Activated naive CD8-positive, alpha-beta T cell treated with anti-CD3 and anti-CD28 coated beads, Interleukin-2, amount 50 U/mL, for 24 hours (primary cell): ENCODE measurements at places on chromosomes 4 and X.

- no peaks in the 10 kb centered on the region for H3K36me3 ChIP-seq
- DNase-seq, result peak; percentile 8
- no peak overlapping the region for H3K27ac ChIP-seq
- H3K4me3 ChIP-seq, result no peak overlapping the region
These were observed 174.1 kb downstream of the RBMX2 start for GRCh38 chrX:130575831-130576389.

DNA sequence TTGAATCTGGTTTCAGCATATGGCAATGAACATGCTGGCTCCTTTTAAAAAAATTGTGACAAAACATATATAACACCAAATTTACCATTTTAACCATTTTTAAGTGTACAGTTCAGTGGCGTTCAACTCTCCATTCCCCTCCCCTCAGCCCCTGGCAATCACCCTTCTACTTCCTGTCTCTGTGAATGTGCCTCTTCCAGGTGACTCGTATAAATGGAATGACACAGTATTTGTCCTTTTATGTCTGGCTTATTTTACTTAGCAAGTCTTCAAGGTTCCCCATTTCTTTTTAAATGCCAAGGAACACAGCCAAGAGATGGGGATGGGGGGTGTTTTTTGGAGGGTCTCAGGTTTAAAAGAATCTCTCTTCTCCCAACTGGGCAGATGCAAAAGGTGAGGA is 35.4 kb upstream of the BCLAF3 start:
- no peaks in the 10 kb centered on the region for H3K4me1 ChIP-seq
- H3K27me3 ChIP-seq, result no peaks in the 10 kb centered on the region
- no peaks in the 10 kb centered on the region for H3K36me3 ChIP-seq
- H3K27ac ChIP-seq, result no peak overlapping the region

GRCh38 chr4:88659055-88659889 is 38.4 kb downstream of the NAP1L5 start:
- no peaks in the 10 kb centered on the region for H3K27me3 ChIP-seq
- DNase-seq, result peak; percentile 18
- peaks cover 2% of the 10 kb centered on the region for H3K4me1 ChIP-seq

- peaks cover 10% of the 10 kb centered on the region for H3K4me1 ChIP-seq
- H3K36me3 ChIP-seq, result no peaks in the 10 kb centered on the region
- H3K27me3 ChIP-seq, result no peaks in the 10 kb centered on the region
- no peak overlapping the region for H3K27ac ChIP-seq
- no peak for DNase-seq
These were observed 495.6 kb downstream of the BCOR start for GRCh38 chrX:39602195-39602594.

DNA sequence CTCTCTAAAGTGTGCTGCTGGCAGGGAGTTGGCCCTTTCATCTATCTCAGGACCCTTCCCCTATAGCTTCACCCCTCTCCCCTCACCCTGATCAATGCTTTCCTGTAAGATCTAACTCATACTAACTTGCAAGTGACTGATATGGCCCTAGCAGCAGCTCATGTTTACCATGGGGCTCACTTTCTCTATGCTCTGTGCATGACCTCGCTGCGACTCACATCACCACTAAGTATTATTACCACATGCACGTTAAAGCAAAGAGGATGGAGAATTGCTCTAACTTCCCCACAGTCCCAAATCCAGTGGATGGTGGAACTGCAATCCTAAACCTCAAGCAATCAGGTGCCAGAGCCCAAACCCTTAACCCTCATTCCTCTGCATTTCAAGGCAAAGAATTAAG is 626.6 kb downstream of the MID1IP1 start:
- peak; percentile 37 for DNase-seq
- H3K27me3 ChIP-seq, result no peaks in the 10 kb centered on the region
- peaks cover 72% of the 10 kb centered on the region for H3K4me1 ChIP-seq
- H3K27ac ChIP-seq, result peak overlapping the region; percentile 97
- H3K4me3 ChIP-seq, result peak overlapping the region; percentile 43

- H3K4me1 ChIP-seq, result peaks cover 10% of the 10 kb centered on the region
- no peaks in the 10 kb centered on the region for H3K36me3 ChIP-seq
- DNase-seq, result no peak
- H3K27me3 ChIP-seq, result peaks cover 30% of the 10 kb centered on the region
- H3K4me3 ChIP-seq, result no peak overlapping the region
- H3K27ac ChIP-seq, result no peak overlapping the region
These were observed 1.4 kb downstream of the C4orf36 start for GRCh38 chr4:86890790-86891189.

DNA sequence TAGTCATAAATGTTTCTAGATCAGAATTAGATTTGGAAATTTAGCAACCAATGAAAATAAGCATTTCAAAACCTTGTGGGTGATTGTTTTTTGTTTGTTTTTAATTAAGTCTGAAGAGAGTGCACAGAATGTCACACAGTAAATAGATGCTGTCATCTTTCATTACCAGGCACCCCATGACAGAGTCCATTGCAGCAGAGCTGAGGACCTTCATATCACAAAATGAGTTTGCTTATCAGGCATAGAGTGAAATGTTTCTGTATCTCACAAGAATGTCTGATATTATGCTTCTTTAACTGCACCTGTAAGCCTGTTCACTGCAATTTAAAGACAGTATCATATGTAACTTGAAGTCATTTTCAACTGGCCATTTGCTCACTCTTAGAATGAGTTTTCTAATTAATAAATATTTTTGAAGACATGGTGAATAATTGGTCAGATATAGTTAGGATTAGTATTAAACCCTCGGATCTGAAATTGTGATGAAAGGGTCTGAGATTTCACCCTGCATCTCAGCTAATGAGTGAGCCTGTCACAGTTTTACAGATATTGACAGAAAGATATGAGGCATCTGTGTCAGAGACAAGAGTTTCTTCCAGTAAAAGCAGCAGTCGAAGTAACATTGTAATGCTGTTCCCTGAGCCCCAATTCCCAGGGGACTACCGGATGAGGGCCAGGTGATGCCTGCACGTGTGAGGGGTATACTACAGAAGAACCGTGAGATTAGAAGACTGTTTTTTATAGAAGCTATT is 416.4 kb downstream of the CCSER1 start:
- no peak overlapping the region for H3K4me3 ChIP-seq
- H3K27me3 ChIP-seq, result no peaks in the 10 kb centered on the region
- H3K36me3 ChIP-seq, result no peaks in the 10 kb centered on the region
- H3K4me1 ChIP-seq, result peaks cover 3% of the 10 kb centered on the region

GRCh38 chrX:123450222-123450621 is 266.1 kb downstream of the GRIA3 start:
- DNase-seq, result no peak
- H3K27me3 ChIP-seq, result peaks cover 2% of the 10 kb centered on the region
- no peaks in the 10 kb centered on the region for H3K36me3 ChIP-seq
- H3K4me1 ChIP-seq, result no peaks in the 10 kb centered on the region

GRCh38 chr4:8291701-8292477 is 22.3 kb downstream of the HTRA3 start:
- H3K27me3 ChIP-seq, result no peaks in the 10 kb centered on the region
- no peaks in the 10 kb centered on the region for H3K36me3 ChIP-seq
- H3K4me3 ChIP-seq, result no peak overlapping the region
- H3K4me1 ChIP-seq, result no peaks in the 10 kb centered on the region

GRCh38 chr4:133594390-133595207 is 445.5 kb downstream of the PCDH10 start:
- no peak overlapping the region for H3K27ac ChIP-seq
- no peaks in the 10 kb centered on the region for H3K36me3 ChIP-seq
- no peak for DNase-seq

- H3K27me3 ChIP-seq, result no peaks in the 10 kb centered on the region
- H3K36me3 ChIP-seq, result no peaks in the 10 kb centered on the region
- DNase-seq, result no peak
- H3K4me1 ChIP-seq, result peaks cover 6% of the 10 kb centered on the region
These were observed 7.6 kb downstream of the PLXNB3 start for GRCh38 chrX:153771415-153772315.

GRCh38 chrX:149010853-149011224 is 494.3 kb downstream of the IDS start:
- H3K4me1 ChIP-seq, result no peaks in the 10 kb centered on the region
- no peak for DNase-seq
- no peaks in the 10 kb centered on the region for H3K27me3 ChIP-seq
- H3K27ac ChIP-seq, result no peak overlapping the region

DNA sequence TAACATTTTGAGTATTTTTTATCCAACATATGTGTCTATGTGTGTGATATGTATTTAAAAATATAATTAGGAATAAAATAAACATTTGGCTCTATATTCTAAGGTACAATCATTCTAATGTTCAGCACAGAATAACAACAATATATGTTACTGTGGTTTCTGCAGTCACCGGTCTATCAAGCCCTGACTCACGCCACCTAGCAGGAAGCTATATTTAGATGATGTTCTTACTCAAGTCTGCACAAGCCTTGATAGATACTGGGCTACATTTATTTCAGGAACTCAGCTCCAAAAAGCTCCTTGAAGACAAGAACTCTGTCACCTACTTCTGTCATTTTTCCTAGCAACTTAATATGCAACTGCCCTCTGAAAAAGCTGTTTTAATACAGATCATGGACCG is 152.0 kb upstream of the FTHL17 start:
- no peak overlapping the region for H3K27ac ChIP-seq
- no peaks in the 10 kb centered on the region for H3K4me1 ChIP-seq
- H3K4me3 ChIP-seq, result no peak overlapping the region
- DNase-seq, result no peak
- H3K27me3 ChIP-seq, result no peaks in the 10 kb centered on the region

DNA sequence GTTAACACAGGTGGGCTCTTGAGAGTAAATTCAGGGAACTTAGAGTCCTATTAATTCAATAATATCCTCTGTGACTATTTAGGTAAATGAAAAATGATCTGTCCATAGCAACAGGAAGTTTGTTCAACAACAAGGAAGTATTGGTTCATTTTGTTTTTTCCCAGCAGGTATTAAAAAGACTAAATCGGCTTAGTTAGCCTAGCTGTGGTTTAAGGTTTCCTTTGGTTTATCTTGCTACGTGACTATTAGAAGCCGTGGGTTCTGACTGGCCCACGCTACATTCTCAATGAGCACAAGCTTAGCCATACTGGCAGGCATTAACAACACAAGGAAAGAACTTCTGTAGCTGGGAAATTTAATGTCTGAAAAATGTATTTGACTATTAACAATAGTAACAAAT is 168.8 kb upstream of the HS3ST1 start:
- no peak overlapping the region for H3K4me3 ChIP-seq
- DNase-seq, result no peak
- H3K27ac ChIP-seq, result no peak overlapping the region
- H3K4me1 ChIP-seq, result no peaks in the 10 kb centered on the region
- H3K36me3 ChIP-seq, result no peaks in the 10 kb centered on the region

DNA sequence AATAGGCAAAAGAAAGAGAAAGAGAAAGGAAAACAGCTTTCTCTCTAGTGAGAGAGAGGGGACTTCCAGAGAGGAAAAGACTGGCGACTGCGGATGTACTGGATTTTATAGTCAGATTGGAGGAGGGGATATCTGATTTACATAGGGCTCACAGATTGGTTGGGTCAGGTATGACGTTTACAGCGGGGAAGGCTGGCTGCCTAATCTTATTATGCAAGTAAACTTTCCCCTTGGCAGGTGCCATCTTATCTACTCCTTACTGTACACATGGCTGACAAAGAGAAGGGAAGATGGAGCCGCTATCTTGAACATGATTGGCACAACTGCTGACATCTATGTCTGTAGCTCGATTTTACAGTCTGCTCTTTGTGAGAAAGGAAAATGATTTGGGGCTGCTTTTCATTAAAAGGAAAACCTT is 25.4 kb downstream of the RBPJ start:
- H3K36me3 ChIP-seq, result peaks cover 17% of the 10 kb centered on the region
- no peaks in the 10 kb centered on the region for H3K27me3 ChIP-seq
- H3K4me1 ChIP-seq, result peaks cover 63% of the 10 kb centered on the region
- no peak for DNase-seq
- no peak overlapping the region for H3K4me3 ChIP-seq

DNA sequence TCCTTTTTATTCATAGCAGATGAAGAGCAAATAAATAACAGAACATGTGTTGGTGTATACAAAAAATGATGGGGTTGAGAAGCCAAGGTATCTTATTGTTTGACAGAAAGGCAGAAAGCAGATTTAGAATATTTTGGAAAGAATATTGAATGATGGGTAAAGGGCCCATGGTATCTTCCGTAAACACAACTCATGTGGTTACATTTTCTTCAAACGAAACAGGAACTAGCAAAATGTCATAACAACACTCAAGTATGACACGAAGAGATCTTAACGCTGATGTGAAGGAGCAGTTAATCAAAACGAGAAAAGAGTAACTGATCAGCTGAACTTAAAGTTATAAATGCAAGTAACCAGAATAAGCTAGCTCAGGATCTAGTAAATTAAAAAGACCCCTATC is 195.7 kb upstream of the GK2 start:
- no peak for DNase-seq
- no peak overlapping the region for H3K4me3 ChIP-seq
- no peaks in the 10 kb centered on the region for H3K36me3 ChIP-seq
- no peak overlapping the region for H3K27ac ChIP-seq
- peaks cover 9% of the 10 kb centered on the region for H3K4me1 ChIP-seq

DNA sequence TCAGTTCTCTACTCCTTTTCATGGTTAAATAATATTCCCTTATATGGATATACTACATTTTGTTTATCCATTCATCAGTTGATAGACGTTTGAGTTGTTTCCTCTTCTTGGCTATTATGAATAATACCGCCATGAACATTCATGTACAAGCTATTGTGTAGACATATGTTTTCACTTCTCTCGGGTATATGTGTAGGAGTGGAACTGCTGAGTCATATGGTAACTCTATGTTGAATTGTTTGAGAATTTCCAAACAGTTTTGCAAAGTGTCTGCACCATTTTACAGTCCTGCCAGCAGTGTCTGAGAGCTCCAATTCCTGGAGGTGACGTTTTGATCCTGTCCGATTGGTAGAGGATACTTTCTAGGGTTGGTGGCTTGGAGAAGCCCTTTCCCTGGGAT is 23.6 kb downstream of the PLAC1 start:
- no peak overlapping the region for H3K4me3 ChIP-seq
- H3K36me3 ChIP-seq, result no peaks in the 10 kb centered on the region
- H3K27me3 ChIP-seq, result peaks cover 7% of the 10 kb centered on the region
- peaks cover 7% of the 10 kb centered on the region for H3K4me1 ChIP-seq

GRCh38 chrX:154024271-154024670 is 4.6 kb upstream of the IRAK1 start:
- H3K4me1 ChIP-seq, result peaks cover 8% of the 10 kb centered on the region
- no peak overlapping the region for H3K4me3 ChIP-seq
- H3K27ac ChIP-seq, result no peak overlapping the region
- H3K27me3 ChIP-seq, result no peaks in the 10 kb centered on the region

GRCh38 chr4:86561256-86561655 is 32.9 kb upstream of the PTPN13 start:
- H3K4me1 ChIP-seq, result peaks cover 2% of the 10 kb centered on the region
- H3K27ac ChIP-seq, result no peak overlapping the region

DNA sequence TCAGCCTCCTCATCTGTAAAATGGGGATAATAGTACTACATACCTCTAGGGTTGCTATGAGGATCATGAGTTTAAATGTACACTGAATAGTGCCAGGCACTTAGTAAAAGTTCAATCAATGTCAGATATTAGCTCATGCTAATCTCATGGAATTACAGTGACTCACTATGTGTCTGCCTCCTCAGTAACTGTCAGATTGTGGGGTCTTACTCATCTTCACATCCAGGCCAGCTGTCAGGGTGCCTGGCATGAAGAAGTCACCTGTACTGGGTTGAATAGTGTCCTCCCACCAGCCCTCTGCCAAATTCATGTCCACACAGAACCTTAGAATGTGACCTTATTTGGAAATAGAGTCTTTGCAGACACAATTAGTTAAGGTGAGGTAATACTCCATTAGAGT is 54.3 kb upstream of the STIM2 start:
- DNase-seq, result no peak
- no peak overlapping the region for H3K27ac ChIP-seq
- H3K36me3 ChIP-seq, result peaks cover under 1% of the 10 kb centered on the region

- H3K4me1 ChIP-seq, result peaks cover 20% of the 10 kb centered on the region
- H3K27me3 ChIP-seq, result no peaks in the 10 kb centered on the region
- no peaks in the 10 kb centered on the region for H3K36me3 ChIP-seq
- no peak overlapping the region for H3K27ac ChIP-seq
- DNase-seq, result no peak
- no peak overlapping the region for H3K4me3 ChIP-seq
These were observed 22.6 kb downstream of the PLS3 start for GRCh38 chrX:115583496-115584004.
